A549 treated with GW870086 at 1 μM for 4 hours (cell line): ENCODE measurements at places on chromosomes 11 and 22. TPM values are rescaled to one million over a fixed set of nuclear protein-coding genes. Genes with fewer than 3 reads are reported as not detected.

Gene TMPRSS13
- total RNA-seq = not detected in 5 replicates

Gene IGSF9B
- 1.1 to 2.4 TPM (median 1.9 TPM) in 5 replicates for total RNA-seq

Gene GLYATL1
- total RNA-seq = 0.15 TPM in 1 of 5 replicates, not detected in the others

Gene OR52B2
- not detected in 5 replicates for total RNA-seq

Gene PHOX2A
- total RNA-seq = not detected in 5 replicates

Gene NEFH
- total RNA-seq = 0.05 to 0.14 TPM (median 0.10 TPM) in 5 replicates
